ENCODE measurements at places on chromosomes 5 and 9. TPM values are rescaled to one million over a fixed set of nuclear protein-coding genes. Genes with fewer than 3 reads are reported as not detected.

The GMCL2 gene
- total RNA-seq: not detected

The KLF4 gene
- 35.1 TPM for total RNA-seq

The PCDHA5 gene
- total RNA-seq: 0.70 TPM

The COL15A1 gene
- 0.57 TPM for total RNA-seq

The KIAA0825 gene
- 0.60 TPM for total RNA-seq

The SLC36A2 gene
- total RNA-seq: not detected

The PTGER4 gene
- 7.5 TPM for total RNA-seq

The ERAP2 gene
- total RNA-seq: 1.4 TPM

The ARAP3 gene
- total RNA-seq: 4.6 TPM

The FCN2 gene
- total RNA-seq: not detected

The PRR16 gene
- 0.05 TPM for total RNA-seq

The PCBD2 gene
- total RNA-seq: 10.8 TPM

The ADAMTSL2 gene
- not detected for total RNA-seq

The PTAR1 gene
- 10.3 TPM for total RNA-seq

The INSL4 gene
- total RNA-seq: 17.1 TPM

The GAS1 gene
- 0.09 TPM for total RNA-seq
